Activated CD4-positive, alpha-beta T cell treated with anti-CD3 and anti-CD28 coated beads, Interleukin-2, amount 10 ng/mL, durations not matched to agents 24 days and 14 days (primary cell): ENCODE measurements at places on chromosomes 12 and 14. TPM values are rescaled to one million over a fixed set of nuclear protein-coding genes. Genes with fewer than 3 reads are reported as not detected.

The CATSPERB gene
- 0.30 and 1.5 TPM in 2 replicates for total RNA-seq

The TESPA1 gene
- 164 and 168 TPM in 2 replicates for total RNA-seq

The NDRG2 gene
- total RNA-seq: 1.9 and 2.3 TPM in 2 replicates

The DHH gene
- total RNA-seq: 0.07 and 0.09 TPM in 2 replicates

The HAL gene
- total RNA-seq: 0.09 and 0.38 TPM in 2 replicates

The NUAK1 gene
- 0.02 TPM in 1 of 2 replicates, not detected in the other for total RNA-seq

The GARIN6 gene
- total RNA-seq: not detected in 2 replicates

The CCDC175 gene
- not detected in 2 replicates for total RNA-seq

The AREL1 gene
- total RNA-seq: 43.5 and 45.5 TPM in 2 replicates

The AMHR2 gene
- total RNA-seq: 0.09 TPM in 1 of 2 replicates, not detected in the other

The SLC41A2 gene
- total RNA-seq: 11.5 and 12.3 TPM in 2 replicates

The NFE2 gene
- not detected in 2 replicates for total RNA-seq

The SSPN gene
- not detected in 2 replicates for total RNA-seq

The EXOC3L4 gene
- not detected in 2 replicates for total RNA-seq

The PPP1R36 gene
- 0.31 and 0.33 TPM in 2 replicates for total RNA-seq

The STAC3 gene
- 4.9 and 5.5 TPM in 2 replicates for total RNA-seq

The NEMF gene
- 65.8 and 75.4 TPM in 2 replicates for total RNA-seq

The FAM186B gene
- 0.16 and 0.33 TPM in 2 replicates for total RNA-seq

The LRRIQ1 gene
- not detected in 2 replicates for total RNA-seq

The SLC25A3 gene
- total RNA-seq: 598 and 612 TPM in 2 replicates

The PROX2 gene
- not detected in 2 replicates for total RNA-seq

The RAB5B gene
- 39.0 and 40.2 TPM in 2 replicates for total RNA-seq

The KCNK10 gene
- not detected in 2 replicates for total RNA-seq

The KCNK13 gene
- total RNA-seq: not detected in 2 replicates

The PRKD1 gene
- total RNA-seq: not detected in 2 replicates

The SLCO1B1 gene
- total RNA-seq: not detected in 2 replicates

The ACVR1B gene
- total RNA-seq: 7.1 and 8.1 TPM in 2 replicates

The MYRFL gene
- not detected in 2 replicates for total RNA-seq
